Activated CD4-positive, CD25-positive, alpha-beta regulatory T cell treated with anti-CD3 and anti-CD28 coated beads, Interleukin-2, amount 50 U/mL, for 72 hours (primary cell): ENCODE measurements at places on chromosomes 6 and 20.

GRCh38 chr6:37130704-37131103 is 39.2 kb upstream of the PIM1 start:
- DNase-seq, result no peak

GRCh38 chr6:33957892-33958525 is 154.2 kb upstream of the MLN start:
- DNase-seq, result no peak

- no peak for DNase-seq
Measured at GRCh38 chr6:129938249-129939020, 77.3 kb upstream of the TMEM244 start.

- DNase-seq, result no peak
Measured at GRCh38 chr6:94894300-94894699, 683.0 kb upstream of the MANEA start.

DNA sequence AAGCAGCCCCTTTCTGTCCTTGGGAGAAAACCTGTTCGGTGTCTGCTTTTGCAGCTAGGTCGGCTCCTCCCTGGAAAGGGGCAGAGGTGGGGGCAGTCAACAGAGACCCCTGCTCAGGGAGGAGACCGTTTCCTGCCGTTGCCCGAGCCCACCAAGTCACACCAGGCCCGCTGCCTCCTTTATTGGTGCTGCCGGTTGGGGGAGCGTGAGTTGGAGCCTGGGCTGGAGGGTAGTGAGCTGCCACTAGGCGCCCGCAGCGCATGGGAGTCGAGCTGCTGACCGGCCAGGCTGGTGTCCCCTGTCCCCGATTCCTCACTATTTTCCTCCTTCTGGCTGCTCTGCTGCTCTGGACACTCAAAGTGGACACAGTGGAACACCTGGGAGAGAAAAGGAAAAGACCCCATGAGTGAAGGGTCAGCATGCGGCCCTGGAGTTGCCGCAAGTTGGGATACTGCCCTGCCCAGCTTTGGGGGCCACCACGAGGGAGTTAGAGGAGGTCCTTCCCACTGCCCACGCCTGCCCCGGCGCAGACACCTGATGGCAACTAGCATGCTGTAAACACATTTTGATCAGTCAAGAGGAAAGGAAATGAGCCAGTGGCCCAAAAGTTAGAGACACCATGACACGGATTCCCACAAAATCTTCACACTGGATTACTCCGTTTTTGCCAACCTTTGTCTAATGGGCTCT is 355.4 kb downstream of the ZFAND3 start:
- no peak for DNase-seq

DNA sequence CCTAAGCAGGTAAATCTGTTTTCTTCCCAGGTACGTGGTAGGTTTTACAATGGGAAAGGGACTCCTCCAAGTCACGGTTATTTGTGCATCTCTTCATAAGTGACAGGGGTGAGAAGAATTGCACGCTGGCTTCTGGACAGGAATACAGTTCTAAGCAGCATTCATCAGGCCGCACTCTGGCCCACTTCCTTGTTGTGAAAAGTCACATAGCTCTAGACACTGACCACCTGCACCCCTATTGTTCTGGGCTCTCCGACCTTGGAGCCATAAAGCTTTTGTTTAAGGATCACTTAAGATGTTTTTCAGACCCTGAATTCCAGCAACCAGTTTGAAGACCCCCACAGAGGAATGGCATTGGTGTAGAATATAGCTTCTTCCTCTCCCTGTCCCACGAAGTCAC is 31.4 kb downstream of the RAMACL start:
- no peak for DNase-seq

GRCh38 chr6:56816370-56816769 is 138.5 kb upstream of the BEND6 start:
- no peak for DNase-seq

- no peak for DNase-seq
Measured at GRCh38 chr6:40036186-40036585, 101.9 kb upstream of the MOCS1 start.

GRCh38 chr6:25275436-25275835 is 3.7 kb upstream of the CARMIL1 start:
- DNase-seq, result no peak

GRCh38 chr6:26392932-26393636 is 9.0 kb upstream of the BTN3A1 start:
- no peak for DNase-seq

- peak; percentile 6 for DNase-seq
Measured at GRCh38 chr20:58633161-58634053, 17.7 kb upstream of the STX16 start.

DNA sequence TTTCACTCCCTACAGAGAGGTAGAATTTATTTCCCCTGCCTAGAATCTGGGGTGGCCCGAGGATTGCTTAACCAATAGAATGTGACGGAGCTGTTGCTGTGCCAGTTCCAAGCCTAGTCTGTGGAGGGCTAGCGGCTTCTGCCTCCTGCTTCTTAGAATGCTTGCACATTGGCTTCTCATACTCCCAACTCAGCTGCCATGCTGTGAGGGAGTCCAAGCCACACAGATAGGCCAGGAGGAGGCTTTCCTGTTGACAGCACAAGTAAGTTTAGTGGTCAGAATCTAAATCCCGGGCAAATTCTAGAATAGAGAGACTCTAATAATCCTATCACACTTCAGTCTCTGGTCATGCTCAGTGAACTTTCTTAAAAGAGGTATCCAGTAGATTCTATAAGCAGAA is 57.5 kb upstream of the SNRPB2 start:
- no peak for DNase-seq

DNA sequence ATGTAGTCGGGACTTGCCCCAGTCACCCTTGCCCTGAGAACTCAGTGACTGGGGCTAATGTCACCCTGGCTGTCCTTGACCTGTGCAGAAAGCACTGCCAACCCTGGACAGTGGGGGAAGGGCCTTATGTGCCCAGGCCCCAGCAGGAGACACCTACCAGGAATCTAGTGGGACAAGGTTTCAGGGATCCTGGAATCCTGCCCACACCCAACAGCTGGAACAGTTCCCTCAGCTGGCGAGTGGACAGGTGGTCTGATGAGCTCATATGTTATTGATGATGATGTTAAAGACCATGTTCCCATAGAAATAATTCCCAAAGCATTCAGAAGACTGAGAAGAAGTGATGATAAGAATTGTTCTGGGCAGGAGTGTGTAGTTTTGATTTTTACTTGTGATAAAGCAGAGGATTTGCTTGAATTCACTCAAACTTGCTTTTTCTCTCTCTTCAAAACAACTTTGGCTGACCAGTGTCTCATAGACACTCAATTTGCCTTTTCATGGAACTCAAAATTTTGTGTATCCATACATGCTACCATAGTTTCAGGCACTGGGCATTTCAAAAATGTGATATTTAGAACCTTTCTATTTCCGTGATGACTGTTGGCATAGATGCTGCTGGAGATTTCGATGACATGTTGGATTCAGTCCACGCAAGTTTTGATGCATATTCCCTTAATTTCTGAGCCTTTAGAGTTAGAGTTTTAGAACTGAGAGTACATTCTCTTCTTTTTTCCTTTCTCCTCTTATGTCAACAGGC is 79.3 kb downstream of the SLC22A3 start:
- no peak for DNase-seq

DNA sequence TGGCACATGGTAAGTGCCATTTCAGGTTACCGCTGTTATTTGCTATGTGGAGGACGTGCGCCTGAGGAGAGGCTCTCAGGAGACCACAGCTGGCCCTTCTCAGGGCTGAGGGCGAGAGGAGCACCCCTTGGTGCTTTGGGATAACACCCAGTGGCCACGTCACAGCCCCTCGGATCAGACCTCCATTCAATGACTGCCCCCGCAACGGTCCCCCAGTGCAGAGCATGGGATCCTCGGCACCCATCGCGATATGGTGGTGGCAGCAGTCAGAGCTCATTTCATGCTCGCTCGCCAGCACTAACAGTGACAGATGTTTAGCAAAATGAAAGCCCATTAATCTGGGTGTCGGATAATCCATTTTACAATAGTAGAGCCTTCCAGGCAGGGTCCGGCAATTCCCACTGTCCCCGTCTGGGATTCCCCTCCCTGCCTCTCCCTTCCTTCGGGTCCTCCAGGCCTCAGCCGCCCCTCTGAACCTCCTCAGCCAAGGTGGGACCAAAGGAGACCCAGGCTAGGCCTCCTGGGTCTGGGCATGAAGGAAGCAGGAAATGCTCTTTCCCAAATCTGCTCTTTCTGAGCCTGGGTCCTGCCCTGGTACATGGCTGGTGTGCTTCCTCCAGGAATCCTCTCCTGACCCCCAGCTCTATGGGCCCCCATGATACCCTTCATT is 117.1 kb downstream of the GRM4 start:
- no peak for DNase-seq

DNA sequence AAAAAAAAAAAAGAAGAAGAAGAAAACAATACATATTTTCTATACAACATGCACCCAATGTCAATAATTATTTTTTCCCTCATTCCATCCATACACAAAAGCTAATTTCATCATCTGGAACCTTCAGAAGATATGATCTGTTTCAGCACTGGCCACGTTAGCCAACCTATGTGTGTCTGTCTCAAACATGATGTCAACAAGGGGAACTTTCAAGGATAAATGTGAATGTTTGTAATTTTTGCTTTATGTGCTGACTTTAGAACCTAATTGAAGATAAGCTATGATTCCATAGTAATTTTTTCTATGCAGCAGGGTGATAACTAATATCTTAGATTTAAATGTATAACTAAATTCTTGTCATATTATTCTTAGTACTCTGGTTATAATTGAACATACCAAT is 37.9 kb downstream of the IPCEF1 start:
- DNase-seq, result no peak

GRCh38 chr6:97059473-97059872 is 134.9 kb downstream of the KLHL32 start:
- DNase-seq, result no peak

GRCh38 chr20:57663681-57664451 is 43.6 kb upstream of the ZBP1 start:
- no peak for DNase-seq

- DNase-seq, result no peak
Measured at GRCh38 chr6:12576389-12576788, 140.2 kb upstream of the PHACTR1 start.

DNA sequence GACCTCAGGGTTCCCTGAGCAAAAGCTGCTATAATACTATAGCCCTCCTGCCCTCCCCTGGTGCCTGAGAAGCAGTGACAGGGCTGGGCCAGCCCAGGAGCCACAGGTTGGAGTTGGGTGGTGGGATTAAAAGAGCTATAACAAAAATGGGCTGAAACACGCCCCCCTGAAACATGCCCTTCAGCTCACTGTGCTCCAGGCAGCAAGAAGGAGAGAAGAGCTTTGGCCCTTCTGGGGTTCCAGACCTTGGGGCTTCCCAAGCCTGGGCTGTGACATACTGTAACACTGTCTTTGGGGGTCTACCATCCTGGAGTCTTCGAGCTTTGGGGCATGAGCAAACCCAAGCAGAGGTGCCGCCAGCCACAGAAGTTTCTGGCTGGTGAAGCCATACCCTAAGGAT is 129.2 kb downstream of the HTR1B start:
- no peak for DNase-seq

DNA sequence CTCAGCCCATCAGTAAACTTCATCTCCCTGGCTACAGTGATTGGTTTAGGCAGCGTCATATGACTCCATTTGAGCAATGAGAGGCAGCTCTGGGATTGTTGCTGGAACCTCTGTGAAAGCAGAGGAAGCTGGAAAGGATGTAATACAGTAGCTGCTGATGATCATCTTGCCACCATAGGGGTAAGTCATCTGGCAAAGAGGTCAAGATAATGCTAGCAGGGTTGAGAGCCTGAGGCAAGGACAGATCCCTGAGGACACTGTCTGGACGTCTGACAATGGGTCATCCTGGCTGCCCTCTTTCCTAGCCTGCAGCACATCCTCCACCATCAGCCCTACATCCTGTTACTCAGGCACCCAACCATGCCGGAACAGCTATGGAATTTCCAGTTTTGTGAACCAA is 25.5 kb upstream of the FKBP1A start:
- DNase-seq, result no peak

DNA sequence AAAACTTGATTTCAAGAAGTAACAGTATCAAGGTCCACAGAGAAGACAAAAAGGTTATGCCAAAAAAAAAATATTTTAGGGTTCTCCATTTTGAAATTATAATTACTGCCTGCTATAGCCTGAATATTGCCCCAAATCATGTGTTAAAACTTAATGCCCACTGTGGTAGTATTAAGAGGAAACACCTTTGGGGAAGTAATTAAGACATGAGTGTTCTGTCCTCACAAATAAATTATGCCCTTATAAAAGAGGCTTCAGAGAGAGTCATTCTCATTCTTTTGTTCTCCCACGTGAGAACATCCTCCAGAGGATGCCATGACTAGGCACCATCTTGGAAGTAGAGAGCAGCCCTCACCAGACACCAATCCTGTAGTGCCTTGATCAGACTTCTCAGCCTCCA is 66.2 kb downstream of the GMDS start:
- no peak for DNase-seq

- DNase-seq, result no peak
Measured at GRCh38 chr6:157615420-157615769, 207.7 kb upstream of the SNX9 start.

DNA sequence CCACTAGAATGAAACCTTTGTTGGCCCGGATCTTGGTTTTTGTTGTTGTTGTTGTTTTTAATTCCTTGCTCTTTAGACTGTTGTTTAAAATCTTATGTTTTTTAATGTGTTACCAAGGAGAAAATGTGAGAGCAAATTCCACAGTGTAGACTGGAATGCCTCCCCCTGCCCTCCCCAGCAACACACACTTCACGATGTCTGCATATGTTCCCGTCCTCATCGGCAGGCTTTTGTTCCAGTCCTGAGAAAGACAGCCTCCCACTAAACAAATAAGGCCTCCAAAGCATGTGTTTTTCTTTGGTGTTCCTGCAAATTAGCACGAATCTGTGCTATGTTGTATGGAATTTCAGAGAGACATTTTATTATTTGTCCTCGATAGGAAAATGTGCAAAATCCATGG is 263.3 kb upstream of the QKI start:
- DNase-seq, result no peak

DNA sequence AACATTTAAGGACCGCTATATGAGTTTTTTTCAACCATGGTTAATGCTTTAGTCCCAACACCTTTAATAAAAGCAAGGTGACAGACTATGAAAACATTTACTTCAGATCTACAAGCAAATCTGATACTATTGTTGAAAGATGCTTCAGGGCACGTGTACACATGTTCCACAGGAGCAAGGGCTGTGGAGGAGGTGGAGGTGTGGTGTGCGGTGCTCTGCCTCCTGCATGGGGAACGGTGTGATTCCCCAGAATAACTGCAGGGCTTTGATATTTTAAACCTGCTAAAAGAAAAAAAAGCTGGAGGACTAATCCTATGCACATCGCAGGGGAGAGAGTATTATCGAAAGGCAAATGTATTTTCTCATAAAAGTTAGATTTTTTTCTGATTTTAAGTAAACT is 188.1 kb upstream of the CEP162 start:
- DNase-seq, result no peak

- peak; percentile 71 for DNase-seq
Measured at GRCh38 chr6:106520711-106521401, 108.4 kb downstream of the RTN4IP1 start.

GRCh38 chr20:52622081-52622480 is 350.1 kb upstream of the TSHZ2 start:
- no peak for DNase-seq

- no peak for DNase-seq
Measured at GRCh38 chr6:108895571-108895970, 47.3 kb downstream of the ARMC2 start.
